GM12878 (cell line): ENCODE measurements at places on chromosomes 11 and 22. TPM values are rescaled to one million over a fixed set of nuclear protein-coding genes. Genes with fewer than 3 reads are reported as not detected.
A peak's percentile ranks its signal among the peaks of the same experiment; 100 is the strongest.

GRCh38 chr11:9714272-9714940 lies 50.5 kb downstream of the SWAP70 start:
- no peaks in the 10 kb centered on the region for H3K27me3 ChIP-seq
- peaks cover 4% of the 10 kb centered on the region for H3K36me3 ChIP-seq
- H3K4me3 ChIP-seq = no peak overlapping the region
- peaks cover 47% of the 10 kb centered on the region for H3K4me1 ChIP-seq
- no peak for DNase-seq

GRCh38 chr11:11441091-11441490 lies 88.0 kb upstream of the CSNK2A3 start:
- no peak overlapping the region for H3K4me3 ChIP-seq
- no peaks in the 10 kb centered on the region for H3K4me1 ChIP-seq
- no peak overlapping the region for H3K27ac ChIP-seq
- no peaks in the 10 kb centered on the region for H3K27me3 ChIP-seq

Gene MMP13
- polyA plus RNA-seq = not detected in 2 replicates

DNA sequence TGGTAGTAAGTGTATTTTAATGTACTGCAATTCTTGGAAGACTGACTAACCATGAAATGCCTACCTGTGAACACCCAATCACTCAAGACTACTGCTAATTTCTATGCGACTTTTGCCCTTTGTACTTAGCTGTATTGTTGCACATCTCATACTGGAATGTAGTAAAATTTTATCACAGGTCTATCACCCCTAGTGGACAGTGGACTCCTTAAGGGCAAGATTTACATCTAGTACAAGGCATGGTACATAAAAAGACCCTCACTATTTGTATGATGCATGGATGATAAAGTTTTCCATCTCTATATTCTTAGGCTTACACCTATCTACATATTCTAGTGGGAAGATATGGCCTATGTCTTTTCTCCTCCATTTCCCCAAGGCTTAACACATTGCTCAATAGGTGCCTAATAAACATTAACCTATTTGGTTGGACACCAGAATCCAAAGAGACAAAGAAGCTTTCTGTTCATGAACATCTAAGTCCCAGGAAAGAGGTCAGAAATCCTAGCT lies 26.1 kb downstream of the SERGEF start:
- no peaks in the 10 kb centered on the region for H3K4me1 ChIP-seq
- no peak overlapping the region for H3K27ac ChIP-seq
- H3K4me3 ChIP-seq = no peak overlapping the region
- H3K36me3 ChIP-seq = peaks cover 29% of the 10 kb centered on the region

- H3K27me3 ChIP-seq = no peaks in the 10 kb centered on the region
- DNase-seq = no peak
- H3K4me3 ChIP-seq = no peak overlapping the region
- H3K27ac ChIP-seq = no peak overlapping the region
These were observed 78.8 kb downstream of the CABIN1 start for GRCh38 chr22:24089951-24090350.

DNA sequence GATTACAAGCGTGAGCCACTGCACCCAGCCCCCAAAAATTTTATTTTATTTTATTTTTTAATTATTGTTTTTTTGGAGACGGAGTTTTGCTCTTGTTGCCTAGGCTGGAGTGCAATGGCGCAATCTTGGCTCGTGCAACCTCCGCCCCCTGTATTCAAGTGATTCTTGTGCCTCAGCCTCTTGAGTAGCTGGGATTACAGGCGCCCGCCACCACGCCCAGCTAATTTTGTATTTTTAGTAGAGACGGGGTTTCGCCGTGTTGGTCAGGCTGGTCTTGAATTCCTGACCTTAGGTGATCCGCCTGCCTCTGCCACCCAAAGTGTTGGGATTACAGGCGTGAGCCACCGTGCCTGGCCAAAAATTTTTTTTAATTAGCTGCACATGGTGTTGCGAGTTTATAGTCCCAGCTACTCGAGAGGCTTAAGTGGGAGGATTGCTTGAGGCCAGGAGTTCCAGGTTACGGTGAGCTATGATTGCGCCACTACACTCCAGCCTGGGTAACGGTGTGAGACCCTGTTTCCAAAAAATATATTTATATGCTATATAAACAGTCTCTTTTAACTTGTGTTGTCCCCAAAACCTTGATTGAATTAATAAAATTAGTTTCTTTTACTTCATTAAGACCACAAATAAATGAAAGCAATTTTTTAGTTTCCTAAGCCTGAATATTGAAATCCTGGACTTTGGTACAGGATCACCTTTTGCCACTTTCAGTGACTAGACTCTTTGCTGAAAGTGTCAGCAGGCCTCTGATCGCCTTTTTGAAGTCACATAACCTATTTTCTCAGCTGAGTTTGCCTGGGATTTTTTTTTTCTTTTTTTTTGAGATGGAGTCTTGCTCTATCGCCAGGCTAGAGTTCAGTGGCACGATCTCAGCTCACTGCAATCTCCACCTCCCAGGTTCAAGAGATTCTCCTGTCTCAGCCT lies 16.2 kb downstream of the ATG13 start:
- no peak for DNase-seq
- no peak overlapping the region for H3K4me3 ChIP-seq
- no peaks in the 10 kb centered on the region for H3K4me1 ChIP-seq
- H3K36me3 ChIP-seq = no peaks in the 10 kb centered on the region
- no peaks in the 10 kb centered on the region for H3K27me3 ChIP-seq

- no peak overlapping the region for H3K4me3 ChIP-seq
- DNase-seq = no peak
- H3K36me3 ChIP-seq = no peaks in the 10 kb centered on the region
- H3K27ac ChIP-seq = no peak overlapping the region
- no peaks in the 10 kb centered on the region for H3K4me1 ChIP-seq
These were observed 141.9 kb downstream of the TMEM135 start for GRCh38 chr11:87179621-87180020.

GRCh38 chr11:83409891-83410290 lies 123.7 kb upstream of the CCDC90B start:
- no peaks in the 10 kb centered on the region; the same call in 1 of the 2 replicates for H3K27me3 ChIP-seq
- H3K36me3 ChIP-seq = no peaks in the 10 kb centered on the region
- no peaks in the 10 kb centered on the region for H3K4me1 ChIP-seq

DNA sequence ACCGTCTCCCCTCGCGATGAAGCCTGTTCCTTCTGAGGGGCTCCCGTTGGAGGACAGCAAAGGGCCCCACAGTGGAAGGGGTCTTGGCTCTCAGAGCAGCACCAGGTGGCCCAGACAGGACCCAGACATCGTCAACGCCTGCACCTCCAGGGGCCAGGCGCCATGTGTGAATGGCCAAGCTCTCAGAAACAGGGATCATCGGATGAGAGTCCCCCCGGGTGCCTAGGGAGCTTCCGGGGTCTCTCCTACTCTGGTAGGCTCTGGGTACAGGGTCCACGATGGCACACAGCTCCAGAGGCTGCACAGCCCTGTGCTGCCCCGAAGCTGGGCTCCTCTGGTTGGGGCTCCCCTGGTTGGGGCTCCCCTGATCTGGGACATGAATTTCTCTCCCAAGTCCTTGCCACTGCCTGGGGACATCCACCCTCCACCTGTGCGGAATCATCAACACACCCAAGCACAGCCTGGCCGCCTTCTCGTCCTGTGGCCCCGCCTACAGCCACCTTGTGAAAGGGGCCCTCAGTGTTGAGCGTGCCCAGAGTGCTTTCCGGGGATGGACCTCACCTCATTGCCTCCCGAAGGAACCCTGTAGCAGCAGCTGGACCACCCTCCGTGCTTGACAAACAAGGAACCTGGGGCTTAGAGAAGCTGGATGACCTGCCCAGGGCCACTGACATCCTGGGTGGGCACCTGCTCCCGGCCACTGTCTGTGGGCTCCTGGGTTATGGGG lies 929.0 kb downstream of the BRD1 start:
- DNase-seq = no peak
- H3K27me3 ChIP-seq = no peaks in the 10 kb centered on the region
- no peak overlapping the region for H3K27ac ChIP-seq
- no peaks in the 10 kb centered on the region for H3K36me3 ChIP-seq
- H3K4me1 ChIP-seq = no peaks in the 10 kb centered on the region

Gene CDCA5
- polyA plus RNA-seq = 105 and 111 TPM in 2 replicates

- H3K36me3 ChIP-seq = no peaks in the 10 kb centered on the region
- no peak overlapping the region for H3K4me3 ChIP-seq
- no peak overlapping the region for H3K27ac ChIP-seq
- H3K27me3 ChIP-seq = no peaks in the 10 kb centered on the region
- no peak for DNase-seq
- peaks cover under 1% of the 10 kb centered on the region for H3K4me1 ChIP-seq
These were observed 8.5 kb upstream of the CCDC89 start for GRCh38 chr11:85694385-85694980.

Gene NCAPH2
- polyA plus RNA-seq = 82.1 and 85.8 TPM in 2 replicates

- no peaks in the 10 kb centered on the region; the same call in 1 of the 2 replicates for H3K4me1 ChIP-seq
- H3K36me3 ChIP-seq = peaks cover 22% of the 10 kb centered on the region
- no peak overlapping the region for H3K4me3 ChIP-seq
- no peak overlapping the region for H3K27ac ChIP-seq
- DNase-seq = no peak
- no peaks in the 10 kb centered on the region for H3K27me3 ChIP-seq
These were observed 10.3 kb downstream of the TOP3B start for GRCh38 chr22:21972293-21972779.

Gene LYVE1
- not detected in 2 replicates for polyA plus RNA-seq

DNA sequence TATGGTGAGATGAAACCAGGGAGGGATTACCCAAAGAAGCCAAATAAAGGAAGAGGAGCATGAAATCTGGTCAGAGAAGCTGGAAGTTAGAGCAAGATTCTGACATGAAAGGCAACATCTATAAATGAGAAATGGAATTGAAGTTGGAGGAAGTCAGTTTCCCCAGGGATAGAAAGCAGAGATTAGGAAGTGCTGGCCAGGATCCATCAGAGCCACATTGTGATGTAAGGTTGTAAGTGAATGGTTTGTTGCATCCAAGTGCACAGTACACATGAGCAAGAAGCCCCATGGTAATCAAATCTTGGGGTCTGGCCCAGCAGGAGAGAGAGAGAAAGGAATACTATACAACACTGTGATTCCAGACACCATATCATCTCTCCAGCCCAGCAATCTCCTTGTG lies 6.6 kb upstream of the NLRP10 start:
- no peak overlapping the region for H3K27ac ChIP-seq
- H3K36me3 ChIP-seq = no peaks in the 10 kb centered on the region
- no peak for DNase-seq
- H3K4me1 ChIP-seq = no peaks in the 10 kb centered on the region
- H3K4me3 ChIP-seq = no peak overlapping the region

GRCh38 chr11:46498179-46498578 lies 95.6 kb downstream of the AMBRA1 start:
- H3K4me1 ChIP-seq = no peaks in the 10 kb centered on the region
- peaks cover 2% of the 10 kb centered on the region for H3K36me3 ChIP-seq
- no peak overlapping the region for H3K4me3 ChIP-seq
- no peak overlapping the region for H3K27ac ChIP-seq
- no peak for DNase-seq
- H3K27me3 ChIP-seq = no peaks in the 10 kb centered on the region

DNA sequence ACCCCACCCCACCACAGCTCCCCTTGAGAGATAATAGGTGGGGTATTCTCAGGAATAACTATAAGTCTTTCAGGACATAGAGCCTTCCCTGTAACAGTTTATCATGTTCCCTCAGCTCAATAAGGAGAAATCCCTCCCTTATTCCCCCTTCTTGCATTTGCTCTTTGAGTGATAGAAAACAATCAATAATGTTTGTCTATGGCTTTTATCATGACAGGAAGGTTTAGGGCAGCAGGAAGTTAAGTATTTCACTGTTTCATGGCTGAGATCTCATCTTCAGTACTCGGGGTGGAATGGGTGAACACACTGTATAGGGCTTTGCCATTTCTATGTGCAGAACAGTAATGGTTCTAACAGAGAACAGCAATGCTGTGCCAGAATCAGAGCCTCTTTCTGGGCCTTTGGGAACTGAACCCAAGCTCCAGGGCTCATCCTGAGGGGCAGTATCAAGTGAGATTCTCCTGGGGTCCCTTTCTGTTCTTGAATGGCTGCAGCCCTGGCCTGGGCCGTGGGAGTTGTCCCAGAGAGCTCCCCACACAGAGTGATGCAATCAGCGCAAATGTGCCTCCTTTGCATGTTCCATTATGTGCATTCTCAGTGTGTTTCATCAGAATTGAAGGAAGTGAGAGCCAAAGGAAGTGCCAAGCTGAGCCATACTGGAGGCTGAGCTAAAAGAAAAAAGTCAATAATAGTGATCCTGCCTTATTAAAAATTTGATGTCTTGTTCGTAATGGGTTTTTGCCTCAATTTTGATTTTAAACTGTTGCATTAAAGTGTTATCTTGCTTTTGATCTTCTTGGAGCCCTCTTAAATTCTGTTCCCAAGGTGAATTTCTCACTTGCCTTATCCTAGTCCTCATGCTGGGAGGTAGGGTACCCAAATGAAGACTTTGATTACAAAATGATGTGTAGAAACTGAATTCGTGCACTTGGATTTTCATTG lies 2.9 kb upstream of the CYP2R1 start:
- no peak overlapping the region for H3K4me3 ChIP-seq
- H3K36me3 ChIP-seq = no peaks in the 10 kb centered on the region
- H3K27ac ChIP-seq = no peak overlapping the region
- H3K4me1 ChIP-seq = peaks cover 4% of the 10 kb centered on the region; the same call in 1 of the 2 replicates

DNA sequence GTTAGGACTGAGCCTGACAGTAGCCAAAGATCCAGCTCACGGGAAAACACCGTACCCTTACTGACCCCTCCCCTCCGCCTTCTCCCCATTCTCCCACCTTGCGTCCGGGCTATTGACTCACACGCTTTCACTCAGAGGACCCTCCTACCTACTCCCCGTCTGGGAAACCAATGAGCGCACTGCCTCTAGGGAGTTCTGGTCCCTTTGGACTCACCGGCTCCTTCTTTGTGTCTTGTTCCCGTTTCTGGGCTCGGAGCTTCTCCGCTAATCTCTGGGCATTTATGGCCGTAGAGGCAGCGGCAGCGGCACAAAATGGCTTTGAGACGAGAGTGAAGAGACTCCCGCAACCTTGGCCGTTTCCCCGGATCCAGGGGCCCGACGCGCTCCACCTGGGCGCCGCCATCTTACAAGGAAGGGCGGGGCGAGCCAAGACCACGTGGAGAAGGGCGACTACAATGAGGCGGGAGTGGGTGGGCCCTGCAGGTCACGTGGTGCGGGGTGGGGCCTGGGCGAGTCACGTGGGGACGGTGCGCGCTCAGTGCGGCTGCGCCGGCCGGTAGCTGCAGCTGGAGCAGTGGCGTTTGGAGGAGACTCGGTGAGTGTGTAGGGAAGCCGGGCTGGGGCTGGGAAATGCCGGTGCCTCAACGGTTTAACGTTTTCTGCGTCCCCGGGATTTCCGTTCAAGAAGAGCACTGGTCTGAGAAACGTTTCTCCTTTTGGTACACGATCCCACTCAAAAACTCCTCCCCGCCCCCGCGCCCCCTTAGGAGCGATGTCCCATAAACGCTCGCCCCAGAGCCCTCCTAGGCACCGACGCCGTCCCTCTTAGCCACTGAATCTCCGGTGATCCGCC lies at the start of the genes FAM118B and RPUSD4:
FAM118B (plus strand) TSS at position 547 of the 853 bp plus-strand sequence. CDS start 23,220 bp downstream, outside the sequence.
RPUSD4 (minus strand) TSS at position 415 of the 853 bp plus-strand sequence; CDS start at position 403, 12 bp downstream.
- DNase-seq = peak; percentile 87
- no peaks in the 10 kb centered on the region for H3K27me3 ChIP-seq
- peaks cover 3% of the 10 kb centered on the region for H3K4me1 ChIP-seq
- H3K36me3 ChIP-seq = peaks cover 3% of the 10 kb centered on the region; the same call in 1 of the 2 replicates
- H3K27ac ChIP-seq = peak within 1 kb of the TSS; percentile 74
- H3K4me3 ChIP-seq = peak within 1 kb of the TSS; percentile 99
